ENCODE measurements at places on chromosomes 4 and X.

GRCh38 chrX:100600758-100601157 lies 16.0 kb downstream of the TNMD start:
- DNase-seq, result no peak

DNA sequence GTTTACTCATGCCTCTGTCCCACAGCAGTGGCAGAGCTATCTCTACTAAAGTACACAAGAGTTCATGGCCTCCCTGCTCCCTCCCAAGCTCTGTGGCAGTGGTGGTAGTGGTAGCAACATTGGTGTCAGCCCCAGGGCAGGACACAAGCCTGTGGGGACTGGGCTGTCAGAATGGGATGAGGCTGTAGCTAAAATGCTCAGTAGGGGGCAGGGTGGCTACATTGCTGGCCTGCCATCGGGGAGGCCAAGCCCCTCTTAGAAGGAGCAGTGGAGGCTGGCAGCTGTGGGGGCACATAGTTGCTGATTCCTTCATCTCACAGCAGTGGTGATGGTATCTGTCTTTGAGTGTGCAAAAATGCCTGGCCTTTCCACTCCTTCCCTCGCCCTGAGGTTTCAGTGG lies 461.7 kb downstream of the PCDH18 start:
- DNase-seq, result no peak

- peak; percentile 75 for DNase-seq
Observed at GRCh38 chr4:140004549-140004895, 149.5 kb downstream of the MAML3 start.

GRCh38 chrX:77640702-77641101 lies 145.3 kb downstream of the ATRX start:
- DNase-seq, result no peak

GRCh38 chr4:126937342-126937741 lies 695.4 kb upstream of the INTU start:
- no peak for DNase-seq

DNA sequence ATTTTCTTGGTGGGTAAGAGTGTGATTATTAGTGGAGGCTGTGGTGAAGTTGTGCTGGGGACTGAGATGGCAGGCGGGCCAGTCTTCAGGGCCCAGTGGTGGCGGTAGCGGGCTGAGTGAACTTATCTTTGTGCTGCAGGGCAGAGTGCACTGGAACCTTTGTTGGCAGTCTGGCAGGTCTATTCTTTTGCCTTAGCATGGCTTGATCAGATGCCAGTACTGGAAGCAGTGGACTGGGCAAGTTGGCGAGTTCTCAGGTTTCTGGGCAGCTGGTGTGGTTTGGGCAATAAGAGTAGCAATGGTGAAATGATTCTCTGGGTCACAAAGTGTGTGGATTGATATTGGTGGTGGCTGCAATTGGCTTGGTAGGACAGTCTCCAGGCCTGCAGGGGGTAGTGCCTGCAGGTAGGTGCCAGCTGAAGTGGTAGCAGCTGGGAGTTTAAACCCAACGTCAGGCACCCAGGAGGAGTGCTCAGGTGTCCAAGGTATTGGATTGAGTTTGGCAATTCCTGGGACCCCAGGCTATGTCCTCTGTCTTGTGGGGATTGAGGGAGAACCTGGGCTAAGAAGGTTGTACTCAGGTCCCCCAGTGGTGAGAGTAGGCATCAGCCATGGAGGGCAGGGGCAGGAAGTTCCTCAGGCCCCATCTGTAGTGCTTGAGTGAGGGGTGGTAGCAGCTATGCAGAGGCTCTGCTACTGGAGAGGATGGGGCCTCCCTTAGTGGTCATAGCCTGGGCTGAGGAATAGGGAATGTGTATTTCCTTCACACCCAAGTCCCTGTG lies 34.9 kb upstream of the SLC25A14 start:
- no peak for DNase-seq

DNA sequence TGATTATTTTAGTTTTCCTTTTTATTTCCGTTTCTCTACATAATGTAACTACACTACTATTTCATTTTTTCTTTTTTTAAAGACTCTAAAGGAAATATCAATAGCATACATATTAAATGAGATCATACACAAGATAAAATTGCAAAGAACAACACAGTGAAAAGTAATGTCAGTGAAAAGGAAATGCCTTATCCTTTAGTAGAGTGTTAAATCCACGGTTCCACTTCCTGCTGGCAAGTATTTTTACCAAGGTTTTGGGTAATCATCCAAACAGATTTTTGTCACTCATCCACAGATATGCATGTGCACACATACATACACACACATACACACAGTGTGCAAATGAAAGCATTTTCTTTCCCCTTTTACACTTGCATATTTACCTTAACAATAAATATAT lies 548.9 kb downstream of the PPP4R3C start:
- DNase-seq, result no peak

DNA sequence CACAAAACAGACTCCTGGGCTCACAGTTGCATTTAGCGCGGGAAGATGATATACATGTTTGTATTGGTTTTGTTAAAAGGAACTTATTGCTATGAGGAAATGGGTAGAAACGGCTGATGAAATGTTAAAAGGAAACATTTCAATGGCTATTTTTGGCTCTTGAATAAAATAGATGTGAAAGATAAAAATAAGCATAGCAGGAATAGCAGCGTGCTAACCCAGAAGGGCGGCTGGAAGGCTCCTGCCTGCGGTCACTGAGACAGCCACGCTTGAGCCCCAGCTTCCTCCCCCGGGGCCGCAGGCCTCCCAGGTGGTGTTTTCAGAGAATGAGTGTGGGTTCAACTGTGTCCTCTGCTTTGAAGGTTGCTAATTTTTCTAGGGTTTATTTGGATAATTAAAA lies 35.0 kb upstream of the CLCN4 start:
- DNase-seq, result no peak

Measured in right kidney (tissue), 9 donors.